Left ventricle myocardium superior (tissue), 1 donor: ENCODE measurements at places on chromosomes 1 and 21. TPM values are rescaled to one million over a fixed set of nuclear protein-coding genes. Genes with fewer than 3 reads are reported as not detected.

The RNU1-1 gene
- total RNA-seq, result 4,234 TPM

DNA sequence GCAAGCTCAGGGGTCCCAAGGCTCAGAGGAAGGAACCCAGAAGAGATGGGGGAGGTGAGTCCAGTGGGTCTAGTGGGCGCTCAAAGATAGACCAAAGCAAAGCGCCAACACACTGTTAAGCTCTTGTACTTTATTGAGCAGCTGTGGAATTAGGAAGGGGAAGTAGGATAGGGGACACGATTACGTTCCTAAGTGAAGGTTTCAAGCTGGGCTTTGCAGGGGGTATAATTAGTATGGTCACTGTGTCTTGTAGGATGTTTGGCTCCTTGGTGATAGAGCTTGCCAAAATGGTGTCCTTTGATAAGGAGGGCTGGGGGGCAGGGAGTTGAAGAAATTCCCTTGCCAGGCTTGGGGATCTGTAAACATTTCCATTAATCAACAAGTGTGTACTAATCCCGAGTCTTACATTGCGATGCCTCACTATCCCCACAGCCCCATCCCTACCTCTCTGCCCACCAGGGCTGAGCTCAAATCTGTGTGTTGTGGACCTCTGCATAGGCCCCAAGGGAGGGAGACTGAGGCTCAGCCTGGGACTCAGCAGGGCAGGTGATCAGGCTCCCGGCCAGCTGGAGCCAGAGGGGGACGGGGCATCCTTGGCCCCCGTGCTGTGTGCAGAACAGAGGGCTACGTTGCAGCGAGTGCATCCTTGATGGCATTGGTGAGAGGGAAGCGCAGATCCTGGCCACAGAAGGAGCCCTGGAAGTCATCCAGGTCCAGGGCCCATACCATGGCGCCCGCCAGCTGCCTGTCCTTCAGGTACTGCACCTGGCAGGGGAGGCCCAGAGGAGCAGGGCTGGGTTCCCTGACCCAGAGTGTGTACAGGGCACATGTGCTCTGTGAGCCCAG is 3.4 kb upstream of the MYBPH start:
- DNase-seq, result no peak

The SLC6A17 gene
- total RNA-seq, result not detected

DNA sequence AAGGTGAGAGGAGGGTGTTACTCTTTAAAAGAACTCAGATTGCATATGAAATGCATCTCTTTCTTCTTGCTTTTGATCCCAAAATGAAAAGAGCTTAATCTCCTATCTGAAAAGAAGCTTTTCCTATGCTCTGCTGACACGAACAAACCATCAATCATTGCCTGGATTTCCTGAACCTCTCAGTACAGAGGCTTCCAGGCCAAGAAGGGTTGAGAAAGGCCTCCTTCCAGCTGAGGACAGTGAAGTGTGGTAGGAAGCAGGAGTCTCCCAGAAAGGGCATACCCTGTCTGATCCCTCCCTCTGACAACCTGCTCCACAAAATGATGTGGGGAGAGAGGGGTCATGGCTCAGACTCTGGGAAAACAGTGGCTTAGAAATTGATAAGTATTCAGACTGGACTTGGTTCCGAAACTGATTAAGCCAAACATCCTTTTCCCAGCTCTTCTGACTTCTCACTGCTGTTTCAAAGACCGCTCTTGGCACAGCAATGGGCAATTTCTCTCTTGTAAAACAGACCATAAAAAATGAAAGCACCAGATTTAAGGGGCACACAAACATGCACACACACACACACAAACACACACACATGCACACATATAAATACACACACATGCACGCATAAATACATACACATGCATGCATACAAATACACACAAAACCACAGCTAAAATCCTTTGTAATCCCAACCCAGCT is 310.3 kb downstream of the SIPA1L2 start:
- DNase-seq, result no peak

GRCh38 chr1:97562081-97562480 is 358.8 kb downstream of the DPYD start:
- no peak for DNase-seq

The CXADR gene
- total RNA-seq, result 27.1 TPM

- DNase-seq, result no peak
These were observed 100.7 kb upstream of the ATP1B1 start for GRCh38 chr1:169005776-169006175.

The RXFP4 gene
- total RNA-seq, result not detected

- DNase-seq, result no peak
These were observed 49.9 kb upstream of the GRIK1 start for GRCh38 chr21:29989634-29990234.

The PLCH2 gene
- total RNA-seq, result 0.25 TPM

- DNase-seq, result no peak
These were observed 16.3 kb upstream of the MTARC1 start for GRCh38 chr1:220770245-220770913.

DNA sequence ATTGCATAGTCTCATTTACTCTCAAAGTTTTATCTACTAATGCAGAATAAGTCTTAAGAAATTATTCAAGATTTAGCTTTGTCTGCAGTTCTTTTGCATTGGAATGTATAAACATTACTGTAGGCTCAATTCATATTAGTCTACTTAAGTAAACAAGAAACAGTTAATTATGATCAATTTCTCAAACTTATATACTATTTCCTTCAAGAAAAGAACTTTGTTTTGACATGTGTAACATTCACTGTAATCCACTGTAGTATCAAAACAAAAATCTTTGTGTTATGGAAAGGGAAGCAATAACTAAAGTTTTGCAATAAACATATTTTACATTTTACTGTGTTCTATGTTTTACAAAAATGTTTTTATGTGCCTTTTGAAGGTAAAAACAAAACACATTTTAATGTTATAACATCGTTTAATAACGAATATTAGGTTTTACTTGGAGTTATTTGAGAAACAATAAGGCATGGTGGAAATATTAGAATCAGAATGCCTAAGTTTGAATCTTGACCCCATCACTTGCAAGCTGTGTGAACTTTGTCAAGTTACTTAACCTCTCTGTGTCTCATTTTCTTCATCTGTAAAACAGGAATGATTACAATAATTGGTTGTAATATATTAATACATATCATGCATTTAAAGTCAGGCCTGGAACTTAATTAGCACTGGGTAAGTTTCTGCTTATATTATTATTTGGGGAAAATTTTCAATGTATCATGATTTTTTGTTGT is 77.0 kb upstream of the DPH5 start:
- DNase-seq, result no peak

DNA sequence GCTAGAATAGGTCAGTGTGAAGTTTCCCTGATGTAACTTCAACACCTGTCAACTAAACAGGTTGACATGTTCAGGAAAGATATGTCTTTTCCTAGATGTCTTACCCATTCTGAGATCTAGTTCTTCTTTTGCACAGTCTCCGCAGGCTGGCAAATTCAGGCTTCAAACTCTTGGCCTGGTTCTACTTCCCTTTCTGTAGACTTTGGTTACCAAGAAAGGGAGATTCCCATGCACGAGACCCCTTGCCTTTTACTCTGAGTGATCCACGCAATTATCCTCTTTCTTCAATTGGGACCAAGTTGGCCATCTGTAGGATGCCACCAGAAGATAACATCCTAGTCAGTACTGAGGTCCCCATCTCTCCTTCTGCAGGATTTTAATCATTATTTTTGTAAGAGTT is 2.0 kb downstream of the CFAP45 start:
- no peak for DNase-seq

DNA sequence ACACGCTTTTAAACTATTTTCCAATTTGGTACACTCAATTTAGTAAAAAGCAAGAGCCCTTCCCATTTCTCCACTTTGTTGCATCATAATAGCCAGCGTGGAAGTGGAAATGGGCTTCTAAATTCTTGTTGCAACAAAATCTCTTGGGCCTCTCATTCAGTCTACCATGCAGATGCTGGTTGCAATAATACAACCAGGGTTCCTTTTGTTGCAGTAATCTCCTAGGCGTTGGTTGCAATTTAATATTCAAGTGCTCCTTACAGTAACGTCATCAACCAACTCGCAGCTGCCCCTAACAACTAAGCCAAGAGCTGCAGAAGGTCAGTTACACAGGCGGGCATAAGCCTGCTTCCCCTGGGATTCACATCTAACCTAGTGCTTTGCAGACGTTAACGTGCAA is 2.7 kb upstream of the HDGF start:
- DNase-seq, result no peak

GRCh38 chr1:37605806-37606474 is 10.2 kb upstream of the GNL2 start:
- DNase-seq, result no peak

The SPRR5 gene
- not detected for total RNA-seq

DNA sequence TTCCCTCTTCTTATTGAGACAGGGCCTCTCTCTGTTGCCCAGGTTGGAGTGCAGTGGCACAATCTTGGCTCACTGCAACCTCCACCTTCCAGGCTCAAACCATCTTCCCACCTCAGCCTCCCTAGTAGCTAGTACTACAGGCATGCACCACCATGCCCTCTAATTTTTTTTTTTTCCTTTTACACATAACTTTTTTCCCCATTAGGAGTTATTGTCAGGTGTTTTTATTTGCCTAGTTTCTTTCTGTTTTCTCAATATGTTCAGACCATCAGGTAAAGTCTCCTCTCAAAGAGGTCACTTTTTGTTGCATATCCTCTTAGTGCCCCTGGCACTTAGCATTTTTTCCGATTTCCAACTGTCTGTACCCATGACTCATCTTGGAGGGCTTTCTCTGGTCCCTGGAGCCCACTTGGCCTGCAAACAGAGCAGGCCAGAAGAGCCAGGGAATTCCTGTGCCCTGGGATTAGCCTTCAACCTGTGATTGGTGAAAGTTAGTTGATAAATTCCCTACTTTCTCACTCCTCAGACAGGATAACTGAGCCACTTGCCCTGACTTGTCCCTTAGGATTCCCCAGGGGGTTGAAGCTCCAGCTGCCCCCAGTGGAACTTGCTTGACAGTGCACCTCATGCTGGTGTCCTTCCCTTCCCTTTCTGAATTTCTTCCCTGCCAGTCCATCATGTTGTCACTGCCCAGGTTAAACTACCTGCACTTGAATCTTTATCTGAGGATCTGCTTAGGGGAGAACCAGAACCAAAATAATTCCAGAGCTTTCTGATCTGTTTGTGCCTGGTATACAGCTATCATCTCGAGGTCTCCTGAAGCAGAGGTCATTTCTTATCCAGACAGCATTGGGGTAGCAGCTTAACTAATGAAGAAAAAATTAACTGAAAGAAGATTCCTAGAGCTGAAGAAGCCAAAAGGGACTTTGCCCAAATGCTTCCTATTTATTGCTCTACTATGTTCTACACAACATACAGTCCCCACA is 2.4 kb downstream of the NTPCR start:
- no peak for DNase-seq

DNA sequence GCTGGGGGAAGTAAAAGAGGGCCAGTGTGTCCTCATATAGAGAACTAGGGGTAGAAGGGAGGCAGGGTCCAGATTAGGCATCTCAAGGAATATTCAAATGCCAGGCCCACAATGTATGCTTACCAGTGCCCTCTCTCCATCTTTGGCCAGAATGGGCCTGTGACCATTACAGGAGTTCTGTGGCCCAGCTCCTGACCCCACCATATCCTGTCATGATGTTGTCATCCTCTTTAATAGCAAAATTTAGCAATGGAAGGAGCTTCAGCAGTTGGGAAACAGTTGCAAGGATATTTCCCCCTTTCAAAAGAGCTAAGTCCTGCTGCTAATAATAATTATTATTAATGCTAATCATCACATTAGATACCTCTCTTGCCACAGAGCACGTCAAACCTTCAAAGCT is 49.3 kb upstream of the JUN start:
- DNase-seq, result no peak

DNA sequence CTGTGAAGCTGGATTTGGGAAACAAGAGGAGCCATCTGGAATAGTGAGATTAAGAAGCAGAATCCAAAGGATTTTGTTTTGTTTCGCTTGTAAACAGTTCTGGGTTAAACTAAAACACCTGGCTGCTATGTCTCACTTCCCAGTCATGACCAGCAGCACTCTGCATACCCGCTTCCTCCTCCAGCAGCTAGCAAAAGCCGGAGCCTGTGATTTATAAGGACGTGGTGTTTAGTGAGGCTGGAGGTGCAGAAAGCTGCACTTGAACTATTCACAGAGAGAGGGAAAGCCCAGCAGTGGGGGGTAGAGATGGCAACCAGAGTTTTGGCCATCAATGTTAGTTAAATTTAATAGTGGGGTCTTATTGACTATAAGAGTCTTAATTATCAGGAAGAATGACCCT is 240.2 kb downstream of the AJAP1 start:
- DNase-seq, result no peak

DNA sequence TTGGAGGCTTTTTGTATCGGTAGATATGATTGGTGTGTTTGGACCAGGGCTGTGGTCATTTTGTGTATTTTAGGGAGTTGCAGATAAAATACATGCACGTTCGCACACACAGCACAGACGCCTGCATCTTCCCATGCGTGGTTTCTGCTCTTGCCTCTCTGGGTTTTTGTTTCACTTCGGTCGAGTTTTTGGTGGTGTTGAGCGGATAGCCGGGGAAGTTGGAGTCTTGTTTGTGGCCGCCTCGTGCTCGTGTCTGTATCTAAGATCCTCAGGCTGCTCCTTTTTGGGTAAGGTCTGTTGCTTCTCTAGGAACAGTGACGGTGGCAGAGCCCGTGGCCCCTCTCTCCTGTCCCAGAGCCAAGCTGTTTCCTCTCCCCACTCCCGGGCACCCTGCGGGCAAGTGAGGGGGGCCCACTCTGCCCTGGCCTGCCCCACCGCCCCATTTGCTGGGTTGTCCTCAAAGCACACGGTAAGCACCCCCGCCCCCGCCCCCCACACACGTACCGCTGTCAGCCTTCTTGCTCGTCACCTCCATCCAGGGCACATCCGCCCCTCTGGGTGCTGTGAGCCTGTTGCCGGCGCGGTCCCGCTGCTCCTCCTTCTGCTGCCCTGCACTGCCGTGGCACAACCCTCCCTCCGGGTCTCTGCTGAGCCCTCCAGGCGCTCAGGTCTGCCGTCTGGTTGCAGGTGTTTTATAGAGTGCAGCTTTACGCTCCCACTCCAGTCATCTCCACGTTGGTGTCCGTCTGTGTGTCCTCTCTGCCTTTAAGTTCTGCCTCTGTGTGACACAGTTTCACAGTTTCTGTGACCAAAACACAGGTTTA is 51.9 kb downstream of the AGPAT3 start:
- DNase-seq, result no peak

DNA sequence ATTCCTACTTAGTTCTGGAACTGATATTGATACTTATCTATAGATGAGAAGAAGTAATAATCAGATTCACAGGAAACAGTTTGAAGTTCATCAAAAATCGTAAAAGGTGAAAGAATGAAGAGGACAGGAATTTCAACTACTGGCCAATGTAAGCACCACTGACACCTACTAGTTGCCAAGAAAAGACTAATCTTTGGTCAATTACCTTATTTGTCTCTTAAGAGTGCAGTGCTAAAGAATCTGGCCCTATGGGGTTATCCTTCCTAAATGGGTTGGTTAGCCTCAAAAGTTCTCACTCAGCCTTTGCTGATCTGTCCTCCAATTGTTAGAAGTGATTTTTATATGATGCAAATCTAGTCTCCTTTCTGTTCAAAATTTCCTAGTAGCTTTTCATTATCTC is 29.5 kb downstream of the ADSS2 start:
- no peak for DNase-seq

GRCh38 chr21:45750936-45751335 is 107.4 kb downstream of the PCBP3 start:
- no peak for DNase-seq

GRCh38 chr1:110544753-110545152 is 25.8 kb upstream of the KCNA10 start:
- no peak for DNase-seq

GRCh38 chr1:61839679-61840078 is 97.4 kb downstream of the PATJ start:
- no peak for DNase-seq

- no peak for DNase-seq
These were observed 18.1 kb downstream of the GPR52 start for GRCh38 chr1:174465855-174466254.

The SARS1 gene
- 99.8 TPM for total RNA-seq
